ENCODE measurements at places on chromosomes 12 and 14.

DNA sequence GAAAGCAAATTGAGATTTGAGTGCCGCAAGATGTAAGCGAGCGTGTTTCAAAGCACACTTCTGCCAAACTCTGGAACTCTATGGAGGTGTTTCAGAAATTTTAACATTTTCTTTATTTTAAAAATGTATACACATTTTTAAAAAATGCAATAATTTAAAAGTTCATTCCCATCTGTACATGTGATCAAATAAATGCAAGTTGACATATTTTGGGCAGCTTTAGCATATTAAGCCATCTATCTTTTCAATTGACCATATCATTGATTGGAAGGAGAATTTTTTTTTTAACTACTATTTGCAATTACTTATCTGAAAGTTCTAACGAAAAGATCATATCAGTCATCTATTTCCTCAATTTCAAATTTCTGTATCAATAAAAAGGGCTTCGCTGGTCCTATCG lies 101.3 kb downstream of the PPM1H start:
- DNase-seq: no peak

GRCh38 chr12:65308006-65308405 lies 29.5 kb downstream of the MSRB3 start:
- DNase-seq: no peak

GRCh38 chr12:53313996-53314395 lies 7.4 kb downstream of the AAAS start:
- DNase-seq: no peak

GRCh38 chr14:90383731-90384542 lies 12.9 kb upstream of the CALM1 start:
- DNase-seq: peak; percentile 53

GRCh38 chr12:34350092-34351041 lies 328.1 kb downstream of the ALG10 start:
- DNase-seq: no peak

GRCh38 chr12:93174048-93174447 lies 203.7 kb upstream of the NUDT4 start:
- DNase-seq: no peak

DNA sequence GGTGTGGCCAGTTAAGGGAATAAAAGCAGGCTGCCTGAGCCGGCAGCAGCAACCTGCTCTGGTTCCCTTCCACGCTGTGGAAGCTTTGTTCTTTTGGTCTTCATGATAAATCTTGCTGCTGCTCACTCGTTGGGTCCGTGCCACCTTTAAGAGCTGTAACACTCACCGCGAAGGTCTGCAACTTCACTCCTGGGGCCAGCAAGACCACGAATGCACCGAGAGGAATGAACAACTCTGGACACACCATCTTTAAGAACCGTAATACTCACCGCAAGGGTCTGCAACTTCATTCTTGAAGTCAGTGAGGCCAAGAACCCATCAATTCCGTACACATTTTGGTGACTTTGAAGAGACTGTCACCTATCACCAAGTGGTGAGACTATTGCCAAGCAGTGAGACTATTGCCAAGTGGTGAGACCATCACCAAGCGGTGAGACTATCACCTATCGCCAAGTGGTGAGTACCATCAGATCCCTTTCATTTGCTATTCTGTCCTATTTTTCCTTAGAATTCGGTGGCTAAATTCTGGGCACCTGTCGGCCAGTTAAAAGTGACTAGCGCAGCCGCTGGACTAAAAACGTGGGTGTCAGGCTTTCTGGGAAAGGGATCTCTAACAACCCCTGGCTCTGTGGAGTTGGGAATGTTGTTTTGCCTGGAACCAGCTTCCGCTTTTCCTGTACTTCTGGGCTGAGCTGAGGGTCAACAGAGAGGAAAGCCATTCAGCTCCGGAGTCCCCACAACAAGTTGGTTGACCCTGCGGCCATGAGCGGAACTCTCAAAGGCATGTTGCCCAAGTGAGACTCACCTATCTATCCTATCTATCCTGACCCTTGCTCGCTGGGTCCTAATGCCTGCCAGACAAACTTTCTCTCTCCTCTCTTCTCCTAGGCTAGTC lies at the start of gene DHRS2:
TSS of gene DHRS2 (plus strand) at position 48 of the 895 bp plus-strand sequence. CDS start 2,501 bp downstream, outside the sequence.
- no peak for DNase-seq

DNA sequence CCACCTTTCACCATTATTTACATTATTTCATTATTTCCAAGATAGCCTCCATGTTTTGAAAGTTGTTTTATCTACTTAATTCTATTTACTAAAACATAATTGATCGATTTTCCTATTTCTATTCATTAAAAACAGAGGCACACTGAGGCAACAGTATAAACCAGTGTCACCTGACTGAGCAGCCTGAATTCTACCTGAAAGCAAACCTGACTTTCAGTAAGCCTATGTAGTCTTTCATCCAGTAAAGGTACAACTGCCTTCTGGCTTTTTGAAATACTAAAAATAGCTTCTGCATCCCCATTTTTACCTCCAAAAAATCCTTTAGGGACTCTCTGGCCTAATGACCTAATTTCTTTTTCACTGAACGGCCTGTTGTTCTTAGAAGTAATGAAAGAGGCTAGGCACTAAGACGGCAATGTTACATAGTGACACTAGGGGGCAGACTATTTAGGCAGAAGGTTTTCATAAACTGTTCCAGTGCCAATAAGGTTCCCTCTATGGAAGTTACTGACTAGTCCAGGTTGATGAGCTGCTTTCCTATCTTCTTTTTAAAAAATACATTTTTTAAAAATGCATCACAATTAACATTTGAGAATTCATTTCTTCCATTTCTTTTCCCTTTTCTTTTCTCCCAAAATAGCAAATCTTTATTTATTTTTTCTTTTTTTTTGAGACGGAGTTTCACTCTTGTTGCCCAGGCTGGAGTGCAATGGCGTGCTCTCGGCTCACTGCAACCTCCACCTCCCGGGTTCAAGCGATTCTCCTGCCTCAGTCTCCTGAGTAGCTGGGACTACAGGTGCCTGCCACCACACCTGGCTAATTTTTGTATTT lies 17.5 kb downstream of the ANAPC5 start:
- DNase-seq: peak; percentile 14

DNA sequence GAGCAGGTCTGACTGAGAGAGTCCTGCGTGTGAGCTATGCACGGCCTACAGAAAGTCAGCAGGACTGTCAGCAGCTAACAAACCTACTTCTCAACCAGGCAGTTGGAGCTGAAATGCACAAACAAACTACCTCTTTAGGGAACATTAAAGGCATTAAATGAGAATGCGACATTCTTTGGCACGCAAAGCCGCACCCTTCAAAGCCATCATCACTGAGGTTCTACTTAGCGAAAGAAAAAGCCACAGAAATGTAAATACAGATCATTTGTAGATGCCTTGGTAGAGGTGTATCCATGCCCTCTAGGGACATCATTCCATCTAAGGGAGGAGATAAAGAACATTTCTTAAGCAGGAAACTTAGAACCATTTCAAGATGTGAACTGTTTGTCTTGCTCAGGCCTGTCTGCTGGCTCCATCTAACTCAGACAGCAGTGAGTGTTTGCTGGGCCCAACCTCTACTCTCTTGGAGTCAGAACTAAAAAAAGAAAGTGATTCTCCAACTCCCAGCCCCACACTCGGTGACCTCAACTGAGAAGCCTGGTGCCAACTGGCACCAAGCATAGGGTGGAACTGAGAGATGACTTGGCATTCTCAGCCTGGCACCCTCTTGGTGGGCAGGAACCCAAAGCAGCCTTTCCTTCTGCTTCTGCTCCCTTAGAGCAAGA lies 63.5 kb upstream of the MBIP start:
- no peak for DNase-seq

DNA sequence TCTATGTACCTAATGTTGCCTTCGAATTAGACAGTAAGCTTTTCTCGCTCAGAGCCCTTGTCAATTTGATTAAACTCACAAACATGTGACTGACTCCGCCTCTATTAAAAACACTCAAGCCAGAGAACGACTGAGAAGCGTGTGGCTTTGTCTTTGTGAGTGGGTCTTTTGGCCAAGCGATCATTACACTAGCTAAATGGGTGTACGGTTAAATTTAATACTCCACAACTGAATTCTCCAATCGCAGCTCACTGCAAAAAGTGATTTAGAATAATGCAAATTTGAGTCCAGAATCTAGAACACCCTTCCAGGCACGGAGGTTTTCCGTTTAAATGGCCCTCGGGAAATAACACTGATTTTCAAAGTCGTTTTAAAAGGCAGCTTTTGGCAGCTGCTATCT lies 253.7 kb downstream of the EFCAB11 start:
- DNase-seq: no peak

DNA sequence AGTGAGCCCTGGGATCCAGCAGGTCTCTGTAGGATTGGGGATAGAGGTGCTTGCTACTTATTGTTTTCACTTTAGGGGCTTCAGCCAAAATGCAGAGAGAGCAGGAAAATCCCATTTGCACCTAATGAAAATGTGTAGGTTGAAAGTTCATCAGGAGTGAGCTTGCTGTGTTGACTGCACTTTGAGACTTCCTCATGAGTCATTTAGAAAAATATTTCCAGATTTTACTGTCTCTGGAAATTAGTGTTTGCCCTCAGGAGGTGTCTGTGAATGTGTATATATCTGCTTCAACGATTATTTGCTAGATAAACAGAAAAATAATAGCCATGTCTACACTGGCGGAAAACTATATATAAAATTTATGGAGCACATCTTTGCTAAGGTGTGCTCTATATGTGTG lies 159.3 kb downstream of the CAND1 start:
- DNase-seq: no peak

DNA sequence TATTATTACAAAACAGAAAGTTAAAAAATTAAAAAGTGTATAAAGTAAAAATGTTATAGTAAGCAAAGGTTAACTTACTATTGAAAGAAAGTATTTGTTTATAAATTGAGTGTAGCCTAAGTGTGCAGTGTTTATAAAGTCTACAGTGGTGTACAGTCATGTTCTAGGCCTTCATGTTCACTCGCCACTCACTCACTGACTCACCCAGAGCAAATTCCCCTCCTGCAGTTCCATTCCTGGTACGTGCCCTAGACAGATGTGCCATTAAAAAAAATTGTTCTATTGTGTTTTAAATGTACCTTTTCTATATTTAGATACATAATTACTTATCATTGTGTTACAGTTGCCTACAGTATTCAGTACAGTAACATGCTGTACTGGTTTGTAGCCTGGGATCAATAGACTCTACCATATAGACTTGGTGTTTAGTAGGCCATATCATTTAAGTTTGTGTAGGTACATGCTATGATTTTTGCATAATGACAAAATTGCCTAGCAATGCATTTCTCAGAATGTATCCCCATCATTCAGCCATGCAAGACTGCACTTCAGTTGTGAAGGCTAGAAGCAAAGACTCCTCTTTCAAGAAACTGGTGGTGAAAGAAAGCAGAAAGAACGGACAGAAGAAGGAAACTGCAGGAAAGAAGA lies 100.6 kb downstream of the DACT1 start:
- DNase-seq: no peak

GRCh38 chr14:90301668-90302090 lies 30.1 kb downstream of the NRDE2 start:
- no peak for DNase-seq

GRCh38 chr14:100586403-100587085 lies 673 bp downstream of the BEGAIN start:
- peak; percentile 18 for DNase-seq

DNA sequence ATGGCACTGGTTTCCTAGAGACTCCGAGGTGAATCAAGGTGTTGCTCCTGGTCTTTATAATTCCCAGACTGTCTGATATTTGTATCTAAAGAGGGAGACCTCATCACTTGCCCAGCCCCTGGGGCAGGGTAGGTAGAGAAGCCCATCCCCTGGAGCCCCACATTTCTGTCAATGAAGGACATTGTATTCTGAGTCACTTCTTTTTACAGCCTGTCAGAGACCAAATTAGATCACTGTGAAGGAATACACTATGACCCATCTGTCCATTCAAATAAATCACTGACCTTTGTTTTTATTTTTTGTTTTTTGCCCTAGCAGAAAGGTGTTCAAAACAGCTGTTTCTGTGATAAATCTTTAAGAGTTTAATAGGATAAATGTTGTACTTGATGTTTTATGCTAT lies 67.9 kb upstream of the ANO6 start:
- DNase-seq: no peak

DNA sequence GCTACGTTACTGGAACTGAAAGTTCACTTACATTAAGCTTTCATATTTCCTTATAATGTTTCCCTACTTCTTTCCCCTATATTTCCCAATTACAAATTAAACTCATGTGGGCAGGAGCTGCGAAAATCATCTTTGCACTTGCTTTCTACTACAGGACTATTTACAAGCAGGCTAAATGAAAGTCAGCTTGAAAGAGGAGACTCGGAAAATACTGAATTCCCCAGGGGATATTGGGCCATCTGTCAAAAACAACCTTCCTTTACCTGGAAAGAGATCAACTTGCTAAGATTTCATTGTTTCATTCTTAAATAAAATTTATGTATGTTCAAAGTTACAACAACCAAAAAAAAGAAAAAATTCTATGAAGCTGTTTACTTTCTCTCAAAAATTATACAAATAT lies 92.8 kb upstream of the BBS10 start:
- DNase-seq: no peak

DNA sequence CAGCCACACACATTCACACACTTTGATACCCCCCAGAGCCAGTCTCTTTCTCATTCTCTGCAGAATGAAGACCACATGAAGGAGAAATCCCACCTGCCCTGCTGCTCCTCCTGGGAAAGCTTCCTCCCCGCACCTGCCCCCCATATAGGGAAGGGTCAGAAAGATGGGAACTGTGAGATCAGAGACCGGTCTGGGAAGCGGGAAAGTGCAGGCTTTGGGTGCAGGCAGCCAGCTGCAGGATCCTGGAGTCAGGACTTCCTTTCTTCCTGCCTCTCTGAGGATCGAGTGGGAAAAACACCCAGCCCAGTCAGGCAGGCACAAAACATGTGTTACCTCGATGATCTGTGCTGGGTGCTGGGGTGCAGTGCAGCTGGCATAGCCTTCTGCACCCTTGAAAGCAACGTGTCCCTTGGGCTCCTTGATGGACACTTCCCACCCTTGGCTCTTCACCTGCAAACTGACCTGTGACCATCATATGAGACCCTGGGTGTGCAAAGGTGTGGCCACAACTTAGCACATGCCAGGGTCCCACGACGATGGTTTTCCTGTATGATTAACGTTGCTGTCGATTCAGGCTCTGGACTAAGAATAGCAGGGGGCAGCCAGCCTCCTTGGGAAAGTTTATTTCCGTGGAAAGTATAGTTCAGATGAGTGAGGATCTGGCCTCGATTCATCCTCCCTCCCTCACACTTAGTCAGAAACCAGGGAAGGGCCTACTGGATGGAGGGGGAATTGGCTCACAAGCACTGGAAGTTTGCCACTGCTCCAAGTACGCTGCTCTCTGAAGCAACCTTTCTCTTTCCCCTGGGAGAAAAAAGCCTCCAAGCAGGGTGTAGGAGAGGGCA lies 105.4 kb upstream of the MED13L start:
- no peak for DNase-seq

GRCh38 chr12:98424726-98425401 lies 90.5 kb upstream of the TMPO start:
- DNase-seq: peak; percentile 53

DNA sequence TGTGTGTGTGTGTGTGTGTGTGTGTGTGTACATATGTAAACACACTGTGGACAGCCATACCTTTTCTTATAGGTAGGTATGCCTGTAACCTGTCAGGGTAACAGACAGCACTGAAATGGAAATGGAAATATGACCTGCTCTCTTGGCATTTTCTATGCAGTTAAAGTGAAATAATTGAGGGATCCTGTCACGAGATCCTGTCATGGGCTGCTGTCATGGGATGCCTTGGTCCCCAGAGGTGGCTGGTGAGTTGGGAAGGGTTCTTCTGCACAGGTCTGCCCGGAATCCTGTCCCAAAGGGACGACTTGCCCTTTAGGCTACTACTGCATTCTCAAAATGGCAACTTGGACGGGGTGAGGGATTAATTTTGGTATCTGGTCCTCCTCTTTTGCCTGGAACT lies 47.3 kb downstream of the ELK3 start:
- no peak for DNase-seq

Measured in stimulated activated CD4-positive, alpha-beta T cell treated with anti-CD3 and anti-CD28 coated beads, Interleukin-4, amount 100 ng/mL, for 24 hours (primary cell).